ENCODE measurements at places on chromosomes 3 and 15.
A peak's percentile ranks its signal among the peaks of the same experiment; 100 is the strongest.

- no peak for DNase-seq
These were observed 265.6 kb downstream of the FOXP1 start for GRCh38 chr3:71317749-71318457.

- DNase-seq = no peak
These were observed 144.2 kb upstream of the ABHD17C start for GRCh38 chr15:80550908-80551260.

- DNase-seq = no peak
These were observed at the start of gene NOX5 for GRCh38 chr15:69014454-69014853. TSS of gene NOX5 (plus strand) at chr15:69014695. CDS start at chr15:69014736, 41 bp downstream.

DNA sequence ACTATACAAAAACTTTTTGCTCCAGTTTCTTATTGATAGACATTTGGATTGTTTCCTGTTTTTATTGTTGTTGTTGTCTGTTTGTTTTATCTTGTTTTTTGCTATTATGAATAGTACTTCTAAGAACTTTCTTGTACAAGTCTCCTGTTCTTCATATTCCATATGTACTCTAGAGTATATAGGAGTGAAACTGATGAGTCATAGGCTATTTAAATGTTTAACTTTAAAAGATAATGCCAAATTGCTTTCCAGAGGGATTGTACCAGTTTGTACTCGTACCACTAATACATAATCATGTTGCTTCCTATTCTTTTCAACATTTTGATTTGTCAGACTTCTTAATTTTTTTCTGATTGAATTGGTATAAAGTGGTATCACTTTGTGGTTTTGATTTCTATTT lies 19.6 kb downstream of the LRRC49 start:
- DNase-seq = no peak

DNA sequence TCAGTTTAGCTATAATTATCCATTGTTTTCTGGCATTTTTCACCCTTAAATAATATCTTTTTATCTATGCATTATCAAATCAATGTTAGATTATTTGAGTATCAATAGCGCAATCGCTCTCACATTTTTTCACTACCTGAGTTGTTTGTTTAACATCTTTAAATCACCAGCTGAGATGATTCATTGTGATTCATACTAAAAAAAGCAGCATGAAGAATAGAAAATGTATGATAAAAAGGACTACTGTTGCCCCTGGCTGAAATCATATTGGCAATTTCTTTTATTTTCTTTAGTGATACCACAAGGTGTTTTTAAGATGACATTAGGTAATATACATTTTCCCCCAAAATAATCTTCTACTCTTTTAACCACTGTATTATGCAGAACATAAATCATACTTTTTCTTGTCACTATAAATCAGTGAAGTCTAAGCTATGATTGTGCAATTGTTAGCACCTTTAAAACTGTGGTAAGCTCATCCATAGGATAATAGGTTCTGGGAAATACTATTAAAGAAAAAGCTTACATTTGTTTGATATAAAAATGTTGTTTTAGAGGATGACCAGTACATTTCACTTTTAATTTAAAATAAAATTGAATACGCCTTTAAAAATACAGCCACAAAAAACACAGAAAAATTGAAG lies 889.1 kb downstream of the NAALADL2 start:
- DNase-seq = no peak

- no peak for DNase-seq
These were observed 44.1 kb downstream of the SLTM start for GRCh38 chr15:58889363-58889762.

DNA sequence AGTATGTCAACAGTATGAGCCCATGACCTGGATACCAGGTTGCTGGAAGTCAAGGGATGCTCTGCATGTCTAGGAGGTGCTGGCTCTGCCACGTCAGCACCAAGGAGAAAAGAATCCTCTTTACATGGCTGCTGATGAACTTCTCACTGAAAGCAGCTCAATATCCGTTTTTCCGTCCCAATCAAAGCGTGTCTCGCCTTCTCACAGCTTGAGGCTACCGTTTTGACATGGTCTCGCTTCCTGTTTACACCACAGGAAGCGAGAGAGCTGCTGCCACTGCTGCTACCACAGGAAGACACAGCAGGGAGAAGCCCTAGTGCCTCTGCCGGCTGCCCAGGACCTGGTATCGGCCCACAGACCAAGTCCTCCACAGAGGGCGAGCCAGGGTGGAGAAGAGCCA lies 27.3 kb downstream of the STARD5 start:
- DNase-seq = peak; percentile 51

GRCh38 chr3:61579685-61580084 lies 18.3 kb downstream of the PTPRG start:
- no peak for DNase-seq

DNA sequence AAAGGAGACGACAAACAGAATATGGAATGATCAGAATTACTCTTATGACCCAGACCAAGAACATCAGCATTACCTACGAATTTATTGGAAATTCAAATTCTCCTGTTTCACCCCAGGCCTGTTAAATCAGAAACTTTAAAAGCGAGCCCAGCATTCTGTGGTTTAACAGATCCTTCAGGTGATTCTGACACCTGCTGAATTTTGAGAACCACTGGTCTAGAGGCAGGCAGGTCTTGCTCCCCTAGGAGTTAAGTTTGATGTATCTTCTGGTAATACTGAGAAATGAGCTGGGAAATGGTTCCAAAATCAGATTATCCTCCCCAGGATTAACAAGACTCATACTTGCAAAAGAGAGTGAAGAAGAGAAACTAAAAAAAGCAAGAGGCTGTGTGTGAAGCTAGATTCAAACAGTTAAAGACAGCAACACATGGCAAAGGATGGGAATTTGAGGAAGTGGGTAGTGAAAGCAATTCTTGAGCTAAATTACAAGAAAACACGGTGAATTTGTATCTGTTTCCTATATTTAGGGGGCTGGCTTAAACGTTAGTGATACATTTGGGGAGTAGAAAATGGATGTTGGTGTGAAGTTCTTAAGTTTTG lies 66.0 kb downstream of the FLNB start:
- DNase-seq = no peak

GRCh38 chr3:45762647-45763302 lies 33.6 kb downstream of the SLC6A20 start:
- no peak for DNase-seq

DNA sequence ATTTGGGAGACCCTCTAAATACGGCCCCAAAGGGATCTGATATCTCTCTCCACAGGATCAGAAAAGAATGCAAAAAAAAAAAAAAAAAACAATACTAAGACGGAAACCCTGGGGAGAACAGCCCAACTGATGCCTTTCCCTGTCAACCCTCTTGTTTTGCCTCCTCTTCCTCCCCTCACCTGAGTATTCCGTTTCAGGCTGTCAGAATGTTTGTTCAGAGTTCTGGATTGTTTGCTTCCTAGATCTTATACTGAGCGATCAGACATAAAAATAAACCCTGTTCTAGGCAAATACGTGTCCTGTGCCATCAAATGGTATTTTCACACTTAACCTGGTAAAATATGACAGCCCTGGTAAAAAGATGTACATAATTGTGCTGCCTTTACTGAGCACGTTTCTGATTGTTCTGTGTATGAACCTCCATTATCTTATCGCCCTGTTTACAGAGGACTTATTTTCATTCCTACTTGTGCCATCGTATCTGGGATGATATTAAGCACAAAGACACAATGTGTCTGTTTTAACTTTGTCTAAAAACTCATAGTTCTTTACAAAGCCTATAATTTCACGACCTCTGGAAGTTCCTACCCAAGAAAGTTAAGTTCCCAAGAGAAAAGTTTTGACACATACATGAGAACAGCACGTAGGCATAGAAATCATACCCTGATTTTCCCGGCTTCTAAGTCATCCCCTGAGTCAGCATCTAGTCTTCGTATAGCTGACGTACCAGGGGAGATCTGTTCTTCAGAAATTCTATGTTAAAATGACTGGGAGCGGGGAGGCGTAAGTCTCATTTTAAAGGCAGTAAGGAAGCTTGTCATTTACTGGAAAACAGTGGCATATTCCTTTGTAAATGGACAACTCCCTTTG lies 856 bp downstream of the ZBTB38 start:
- DNase-seq = no peak

GRCh38 chr3:40079847-40080240 lies 229.7 kb upstream of the EIF1B start:
- DNase-seq = no peak

DNA sequence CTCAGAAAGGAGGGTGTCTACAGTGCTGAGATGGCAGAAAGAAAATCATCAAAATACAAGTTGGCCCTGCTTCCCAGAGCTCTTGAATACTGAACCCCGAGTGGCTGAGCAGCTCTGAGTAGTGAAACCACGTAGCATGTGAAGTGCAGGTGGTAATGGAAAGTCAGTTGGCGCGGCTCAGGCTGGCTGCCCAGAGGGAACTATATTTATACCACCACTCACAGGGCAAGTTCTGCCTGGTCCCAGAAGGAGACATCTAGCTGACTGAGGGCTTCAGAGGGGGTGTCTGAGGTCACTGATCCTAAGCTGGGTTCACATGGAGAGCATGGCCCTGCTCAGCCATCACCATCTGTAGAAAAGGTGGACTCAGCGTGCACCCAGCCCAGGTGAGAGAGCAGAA lies 129.6 kb upstream of the AGBL1 start:
- DNase-seq = no peak

- no peak for DNase-seq
These were observed 57.9 kb downstream of the RORA start for GRCh38 chr15:61171209-61171608.

DNA sequence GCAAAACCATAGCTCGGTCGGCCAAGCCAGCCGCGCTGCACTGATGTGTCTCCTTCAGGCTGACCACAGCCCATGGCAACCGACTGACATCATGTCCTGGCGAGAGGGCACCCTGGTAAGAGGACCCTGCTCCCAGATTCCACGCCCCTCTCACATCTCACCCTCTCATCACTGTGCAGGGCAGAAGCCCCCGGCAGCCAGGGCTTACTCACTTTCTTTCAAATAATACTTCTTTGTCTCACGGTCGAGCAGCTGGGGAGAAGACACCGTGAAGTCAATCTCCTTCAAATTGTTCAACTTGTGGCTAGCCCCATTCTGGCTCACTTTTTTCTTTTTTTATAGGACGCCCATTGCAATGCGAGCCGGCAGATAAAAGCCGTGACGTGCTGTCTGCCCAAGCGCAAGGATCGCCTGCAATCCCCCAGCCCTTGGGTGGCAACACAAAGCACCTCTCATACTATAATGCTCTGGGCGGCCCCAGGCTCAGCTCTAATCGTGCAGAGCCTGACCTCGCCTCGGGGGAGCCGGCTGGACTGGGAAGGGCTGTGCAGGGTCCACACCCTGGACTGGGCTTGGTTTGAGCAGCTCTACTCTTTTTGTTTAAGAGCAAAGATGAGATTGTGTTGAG lies 33.6 kb downstream of the VGLL4 start:
- no peak for DNase-seq

GRCh38 chr15:101329867-101330380 lies 34.9 kb upstream of the SNRPA1 start:
- no peak for DNase-seq

DNA sequence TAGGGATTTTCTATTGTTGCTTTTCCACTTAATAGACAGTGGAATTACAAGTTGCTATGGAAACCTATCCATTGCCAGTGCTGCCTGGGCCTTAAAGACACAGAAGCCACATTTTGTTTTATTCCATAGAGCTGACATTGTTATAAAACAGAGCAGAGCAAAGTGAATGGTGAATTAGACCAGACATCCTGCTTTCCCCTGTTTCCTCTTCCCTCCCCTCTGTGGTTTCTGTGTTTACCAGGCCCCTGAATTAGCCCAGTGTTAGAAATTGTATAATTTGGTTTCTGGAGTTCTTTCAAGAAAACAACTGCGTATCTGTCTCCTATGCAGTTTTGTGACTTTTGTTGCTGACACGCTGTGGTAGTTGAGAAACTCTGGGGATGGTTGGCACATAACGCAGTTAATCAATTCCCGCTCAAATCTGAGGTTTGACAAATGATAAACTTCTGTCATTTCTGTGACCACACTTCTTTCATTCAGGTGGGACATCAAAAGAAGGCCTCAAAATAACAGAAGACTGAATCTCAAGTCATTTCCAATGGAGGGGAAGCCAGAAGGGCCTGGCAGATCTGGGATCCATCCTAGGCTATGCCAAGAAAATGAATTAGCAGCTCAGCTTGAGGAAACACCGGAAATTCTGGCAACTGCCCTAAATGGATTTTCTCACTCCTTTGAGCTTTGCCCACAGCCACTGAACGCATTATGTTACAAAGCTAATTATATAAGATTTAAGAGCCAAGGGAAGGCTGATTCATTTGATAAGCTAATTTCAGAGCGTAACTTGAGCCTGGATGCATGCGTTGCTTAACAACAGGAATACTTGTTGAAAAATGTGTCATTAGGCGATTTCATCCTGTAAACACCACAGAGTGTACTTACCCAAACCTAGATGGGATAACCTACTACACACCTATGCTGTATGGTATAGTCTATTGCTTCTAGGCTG lies 46.9 kb downstream of the NR1D2 start:
- no peak for DNase-seq

DNA sequence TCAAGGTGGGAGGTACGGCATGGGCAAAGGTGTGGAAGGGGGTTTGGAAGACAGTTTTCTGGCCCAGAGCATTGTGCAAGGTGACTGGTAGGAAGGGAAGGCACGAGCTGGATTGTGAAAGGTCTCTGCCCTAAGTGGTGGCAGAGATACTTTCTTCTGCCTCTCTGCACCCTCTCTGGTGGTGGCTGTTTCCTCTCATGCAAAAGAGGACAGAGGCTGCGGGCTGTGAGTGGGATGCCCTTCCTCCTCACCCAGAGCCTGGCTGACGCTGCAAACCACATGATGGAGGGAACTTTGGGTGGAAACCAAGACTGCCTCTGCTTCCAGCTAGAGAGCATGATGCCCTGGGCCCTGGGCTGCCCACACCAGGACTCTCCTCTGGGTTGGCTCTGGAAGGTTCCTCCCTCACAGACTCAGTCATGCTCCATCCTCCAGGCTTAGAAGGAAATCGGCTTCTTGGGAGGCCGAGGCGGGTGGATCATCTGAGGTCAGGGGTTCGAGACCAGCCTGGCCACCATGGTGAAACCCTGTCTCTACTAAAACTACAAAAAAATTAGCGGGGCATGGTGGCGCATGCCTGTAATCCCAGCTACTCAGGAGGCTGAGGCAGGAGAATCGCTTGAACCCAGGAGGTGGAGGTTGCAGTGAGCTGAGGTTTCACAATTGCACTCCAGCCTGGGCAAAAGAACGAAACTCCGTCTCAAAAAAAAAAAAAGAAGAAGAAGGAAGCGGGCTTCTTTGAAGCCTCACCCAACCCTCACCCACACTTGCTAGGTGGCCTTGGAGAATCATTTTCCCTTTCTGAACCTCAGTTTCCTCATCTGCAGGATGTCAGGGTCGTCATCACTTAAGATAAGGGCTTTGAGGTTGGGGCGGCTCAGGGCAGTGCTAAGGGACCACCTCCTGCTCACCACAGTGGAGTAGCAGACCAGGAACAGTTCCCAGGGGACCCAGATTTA lies 8.3 kb downstream of the PSTPIP1 start:
- no peak for DNase-seq

- no peak for DNase-seq
These were observed 45.9 kb upstream of the ABHD10 start for GRCh38 chr3:111932946-111933345.

- no peak for DNase-seq
These were observed 2.3 kb upstream of the TGFBR2 start for GRCh38 chr3:30604093-30604492.

- no peak for DNase-seq
These were observed 113.4 kb downstream of the FBLN2 start for GRCh38 chr3:13662238-13662847.

- no peak for DNase-seq
These were observed 121.5 kb downstream of the IGF1R start for GRCh38 chr15:98769867-98770266.

GRCh38 chr3:171966533-171967136 lies 72.7 kb upstream of the FNDC3B start:
- no peak for DNase-seq
